ENCODE measurements at places on chromosomes 5 and 9.

DNA sequence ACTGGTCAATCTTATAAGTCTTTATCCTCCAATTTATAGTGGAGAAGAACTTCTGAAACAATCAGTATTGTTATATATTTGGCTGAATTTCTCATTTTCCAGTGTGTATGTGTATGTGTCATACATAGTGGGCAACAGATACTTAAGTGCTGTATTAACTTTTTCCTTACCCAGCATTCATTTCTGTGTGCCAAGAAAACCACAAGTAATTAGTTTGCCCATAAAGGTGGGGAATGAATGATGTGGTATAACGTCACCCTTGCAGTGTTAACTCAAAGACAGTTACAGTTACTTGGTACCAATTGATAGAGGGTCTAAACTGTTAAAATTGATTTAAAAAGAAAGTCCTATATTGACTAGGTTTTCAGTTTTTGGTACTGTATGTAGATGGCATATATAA lies 2.0 kb downstream of the OGN start:
- no peak for DNase-seq

GRCh38 chr5:171595801-171596231 lies 176.4 kb downstream of the FGF18 start:
- peak; percentile 50 for DNase-seq

GRCh38 chr9:129849901-129850300 lies 14.6 kb downstream of the USP20 start:
- DNase-seq = no peak

GRCh38 chr5:91158011-91158410 lies 225.1 kb downstream of the ARRDC3 start:
- no peak for DNase-seq

DNA sequence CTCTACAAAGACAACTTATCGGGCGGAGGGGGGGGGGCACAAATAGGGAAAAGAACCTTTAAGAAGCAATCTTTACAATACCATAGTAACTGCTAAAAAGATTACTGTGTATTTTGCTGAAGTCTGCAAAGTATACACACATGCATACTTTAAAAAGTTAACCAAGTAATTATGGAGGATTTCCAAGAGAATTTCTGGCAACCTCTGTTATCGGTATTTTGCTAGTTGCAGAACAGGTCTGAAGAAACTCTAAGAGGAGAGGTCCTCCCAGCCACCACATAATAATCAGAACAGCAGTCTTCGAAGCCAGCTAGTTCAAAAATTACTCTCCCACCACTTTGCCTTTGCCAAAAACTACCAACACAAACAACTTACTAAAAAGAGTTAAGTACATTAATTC lies 56.1 kb downstream of the UBAP2 start:
- no peak for DNase-seq

- DNase-seq = no peak
These were observed 250.8 kb downstream of the MAT2B start for GRCh38 chr5:163756170-163756569.

GRCh38 chr5:180281706-180282105 lies 10.2 kb downstream of the MAPK9 start:
- DNase-seq = no peak

DNA sequence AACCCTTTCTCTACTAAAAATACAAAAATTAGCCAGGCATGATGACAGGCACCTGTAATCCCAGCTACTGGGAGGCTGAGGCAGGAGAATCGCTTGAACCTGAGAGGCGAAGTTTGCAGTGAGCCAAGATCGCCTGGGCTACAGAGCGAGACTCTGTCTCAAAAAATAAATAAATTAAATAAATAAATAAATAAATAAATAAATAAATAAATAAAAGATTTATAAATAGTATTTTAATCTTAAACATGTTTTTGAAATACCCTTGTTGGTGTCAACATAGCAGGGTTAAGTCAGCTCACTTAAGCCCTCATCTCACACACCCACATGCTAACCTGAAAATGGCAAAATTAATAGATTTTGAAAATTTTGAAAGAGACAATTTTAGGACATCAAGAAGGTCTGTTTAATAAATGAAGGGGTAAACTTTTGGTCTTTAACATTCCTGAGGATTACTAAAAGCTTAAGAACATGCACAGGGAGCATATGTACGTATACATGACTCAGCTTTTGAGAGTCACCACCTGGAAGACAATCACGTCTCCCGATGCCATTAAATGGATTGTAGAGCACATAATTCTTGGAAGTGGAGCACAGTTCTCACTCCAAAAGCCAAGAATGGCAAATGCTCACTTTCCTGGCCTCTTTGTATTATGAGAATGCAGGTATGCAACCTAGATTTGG lies 202.5 kb downstream of the GDNF start:
- DNase-seq = no peak

DNA sequence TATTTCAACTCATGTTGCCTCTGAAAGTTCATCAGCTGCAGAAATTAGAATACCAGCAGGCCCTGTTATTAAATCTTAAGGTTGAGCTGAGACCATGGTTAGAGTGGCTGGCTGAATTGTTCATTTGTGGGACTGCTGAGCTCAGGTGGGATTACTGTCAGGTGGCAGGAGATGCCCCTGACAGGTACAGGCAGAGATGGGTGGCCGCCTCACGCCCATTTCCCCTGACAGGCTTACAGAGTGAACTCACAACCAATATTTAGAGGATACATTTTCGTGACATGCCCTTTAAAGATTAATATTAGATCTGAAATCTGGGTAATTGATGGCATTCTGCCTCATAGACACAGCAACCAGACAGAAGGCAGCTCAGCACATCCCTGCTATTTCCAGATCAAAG lies 136.0 kb downstream of the MVB12B start:
- no peak for DNase-seq

DNA sequence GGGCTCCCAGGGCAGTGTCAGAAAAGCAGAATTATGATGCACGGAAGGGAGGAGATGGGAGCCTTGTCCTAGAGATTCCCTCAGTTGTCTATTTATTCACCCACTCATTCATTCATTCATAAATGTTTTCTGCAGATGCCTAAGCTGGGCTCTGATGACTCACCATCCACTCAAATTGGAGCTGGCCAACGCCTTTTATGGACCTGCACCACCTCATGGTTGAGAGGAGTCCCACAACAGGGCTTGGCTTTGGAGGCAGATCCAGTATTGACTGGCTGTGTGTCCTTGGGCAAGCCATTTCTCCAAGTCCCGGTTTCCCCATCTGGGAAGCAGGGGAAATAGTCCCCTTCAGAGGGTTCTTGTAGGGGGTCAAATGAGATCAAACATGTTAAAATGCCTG lies 227.8 kb downstream of the MELK start:
- DNase-seq = no peak

DNA sequence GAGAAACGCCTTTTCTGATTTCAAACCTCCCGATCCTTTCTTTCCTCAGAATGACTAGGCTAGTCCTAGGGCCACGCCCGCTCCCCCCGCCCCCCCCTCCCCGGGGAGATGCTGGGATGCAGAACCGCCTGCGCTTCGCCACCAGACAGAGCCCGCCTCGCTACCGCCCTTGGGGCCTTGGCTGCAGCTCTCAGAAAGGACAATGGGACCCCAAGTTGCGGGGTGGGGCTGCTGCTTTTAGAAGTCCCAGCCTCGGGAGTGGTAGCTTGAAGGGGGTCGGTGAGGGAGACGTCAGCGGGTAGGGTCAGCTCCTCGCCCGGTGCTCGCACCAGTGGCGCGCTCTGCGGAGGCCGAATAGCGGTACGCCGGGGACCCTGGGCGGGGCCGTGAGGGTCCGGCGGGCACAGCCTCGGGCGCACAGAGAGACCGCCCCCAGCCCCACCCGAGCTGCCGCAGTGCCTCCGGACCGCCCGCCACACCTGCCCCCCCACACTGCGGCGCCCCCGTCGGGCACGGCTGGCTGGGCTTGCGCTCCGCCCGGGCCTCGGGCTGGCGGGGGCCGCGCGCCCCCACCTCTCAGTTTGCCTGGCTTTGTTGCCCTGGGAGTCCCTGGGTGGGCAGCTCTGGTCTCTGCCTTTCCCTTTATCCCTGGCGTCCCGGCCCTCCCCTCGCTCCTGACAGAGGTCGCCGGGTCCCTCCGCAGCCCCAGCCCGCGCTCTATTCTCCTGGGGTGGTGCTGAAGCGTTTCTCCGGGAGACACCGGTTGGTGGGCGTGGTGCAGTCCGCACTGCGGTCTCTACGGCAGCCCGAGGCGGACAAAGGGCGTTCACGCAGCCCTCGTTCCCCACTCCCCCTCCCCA lies 1.2 kb downstream of the MAP1B start:
- peak; percentile 43 for DNase-seq

DNA sequence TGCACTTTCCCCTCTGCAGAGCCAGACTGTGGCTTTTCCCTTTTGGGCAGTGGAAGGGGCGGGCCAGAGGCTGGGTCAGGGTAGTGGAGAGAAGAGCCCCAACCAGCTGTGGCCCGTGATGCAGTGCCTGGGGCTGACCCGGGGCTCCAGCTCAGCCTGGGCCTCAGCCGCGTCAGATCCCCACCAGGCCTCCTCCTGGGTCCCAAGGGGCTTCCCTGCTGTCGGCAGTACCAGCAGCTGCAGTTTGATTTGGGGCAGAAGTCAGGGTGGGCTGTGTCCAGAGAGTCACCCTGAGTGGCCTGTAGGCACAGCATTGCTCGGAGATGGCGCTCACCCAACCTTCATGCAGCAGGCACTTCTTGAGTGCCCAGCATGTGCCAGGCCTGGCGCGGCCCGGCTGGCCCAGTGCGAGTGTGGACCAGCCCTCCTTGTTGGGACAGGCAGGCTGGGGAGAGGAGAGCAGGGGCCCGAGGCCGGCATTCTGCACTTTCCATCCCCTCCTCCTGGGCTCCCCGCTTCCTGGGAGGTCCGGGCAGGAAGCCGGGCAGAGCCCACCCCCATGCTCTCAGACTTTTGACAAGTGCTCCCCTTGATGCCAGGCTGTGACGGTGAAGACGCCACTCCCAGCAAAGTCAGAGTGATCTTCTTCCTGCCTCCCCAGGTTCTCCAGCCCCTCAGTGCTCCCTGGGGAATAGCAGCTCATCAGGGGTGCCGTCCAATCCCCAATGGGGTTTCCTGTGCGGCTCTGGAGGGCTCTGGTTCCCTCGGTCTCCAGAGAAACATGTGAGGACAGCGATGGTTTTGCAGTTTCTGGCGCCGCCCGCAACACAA lies 88.3 kb upstream of the COL5A1 start:
- DNase-seq = no peak

DNA sequence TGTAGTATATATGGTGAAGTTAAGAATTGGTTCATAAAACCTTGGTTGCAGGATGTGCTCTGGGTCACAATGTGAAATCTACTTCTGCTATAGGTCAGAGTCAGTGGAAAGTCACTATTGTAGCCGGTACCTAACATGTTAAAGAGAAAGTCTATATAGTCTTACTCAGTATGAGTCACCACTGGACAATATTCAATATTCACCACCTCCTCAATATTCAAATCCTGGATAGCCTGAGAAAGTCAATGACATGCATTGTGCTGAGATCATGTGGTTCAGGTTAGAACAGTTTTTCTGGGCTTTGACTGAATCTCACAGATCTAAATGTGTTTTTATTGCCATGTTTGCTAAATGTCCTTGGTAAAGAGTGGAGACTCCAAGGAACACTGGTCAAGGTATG lies 108.8 kb downstream of the HMHB1 start:
- DNase-seq = no peak

DNA sequence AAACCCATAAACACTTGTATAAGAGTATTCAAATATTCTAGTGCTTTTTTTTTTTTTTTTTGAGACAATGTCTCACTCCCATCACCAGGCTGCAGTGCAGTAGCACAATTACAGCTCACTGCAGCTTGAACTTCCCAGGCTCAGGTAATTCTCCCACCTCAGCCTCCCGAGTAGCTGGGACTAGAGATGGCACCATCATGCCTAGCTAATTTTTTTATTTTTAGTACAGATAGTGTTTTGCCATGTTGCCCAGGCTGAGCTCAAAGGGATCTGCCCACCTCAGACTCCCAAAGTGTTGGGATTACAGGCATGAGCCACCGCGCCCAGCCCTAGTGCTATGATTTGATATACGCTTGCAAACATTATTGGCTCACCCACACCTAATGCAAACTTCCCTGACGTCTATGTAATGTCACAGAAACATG lies 11.8 kb downstream of the IL6ST start:
- DNase-seq = peak; percentile 10

DNA sequence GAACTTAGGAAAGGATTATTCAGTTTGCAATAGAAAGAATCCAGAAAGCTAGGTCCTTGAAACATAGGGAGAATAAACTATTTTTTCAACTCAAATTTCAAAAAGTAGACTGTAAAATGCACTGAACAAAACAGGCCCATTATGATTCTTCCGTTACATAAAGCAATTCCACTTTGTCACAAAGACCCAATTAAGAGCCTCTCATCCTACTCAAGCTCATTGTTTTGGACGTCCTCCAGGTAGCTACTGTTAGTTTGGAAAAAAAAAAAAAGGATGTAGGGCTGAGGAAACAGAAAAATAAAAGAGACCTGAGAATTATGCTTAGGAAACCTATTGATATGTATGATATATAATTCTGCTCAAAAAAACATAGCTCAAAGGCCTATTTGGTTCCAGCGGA lies 74.0 kb downstream of the DIRAS2 start:
- no peak for DNase-seq

GRCh38 chr5:180390441-180391190 lies 37.5 kb upstream of the GFPT2 start:
- peak; percentile 5 for DNase-seq

- DNase-seq = no peak
These were observed 613.7 kb upstream of the CDH18 start for GRCh38 chr5:20601678-20602100.

- peak; percentile 50 for DNase-seq
These were observed 72.8 kb downstream of the PSAT1 start for GRCh38 chr9:78369639-78370219.

DNA sequence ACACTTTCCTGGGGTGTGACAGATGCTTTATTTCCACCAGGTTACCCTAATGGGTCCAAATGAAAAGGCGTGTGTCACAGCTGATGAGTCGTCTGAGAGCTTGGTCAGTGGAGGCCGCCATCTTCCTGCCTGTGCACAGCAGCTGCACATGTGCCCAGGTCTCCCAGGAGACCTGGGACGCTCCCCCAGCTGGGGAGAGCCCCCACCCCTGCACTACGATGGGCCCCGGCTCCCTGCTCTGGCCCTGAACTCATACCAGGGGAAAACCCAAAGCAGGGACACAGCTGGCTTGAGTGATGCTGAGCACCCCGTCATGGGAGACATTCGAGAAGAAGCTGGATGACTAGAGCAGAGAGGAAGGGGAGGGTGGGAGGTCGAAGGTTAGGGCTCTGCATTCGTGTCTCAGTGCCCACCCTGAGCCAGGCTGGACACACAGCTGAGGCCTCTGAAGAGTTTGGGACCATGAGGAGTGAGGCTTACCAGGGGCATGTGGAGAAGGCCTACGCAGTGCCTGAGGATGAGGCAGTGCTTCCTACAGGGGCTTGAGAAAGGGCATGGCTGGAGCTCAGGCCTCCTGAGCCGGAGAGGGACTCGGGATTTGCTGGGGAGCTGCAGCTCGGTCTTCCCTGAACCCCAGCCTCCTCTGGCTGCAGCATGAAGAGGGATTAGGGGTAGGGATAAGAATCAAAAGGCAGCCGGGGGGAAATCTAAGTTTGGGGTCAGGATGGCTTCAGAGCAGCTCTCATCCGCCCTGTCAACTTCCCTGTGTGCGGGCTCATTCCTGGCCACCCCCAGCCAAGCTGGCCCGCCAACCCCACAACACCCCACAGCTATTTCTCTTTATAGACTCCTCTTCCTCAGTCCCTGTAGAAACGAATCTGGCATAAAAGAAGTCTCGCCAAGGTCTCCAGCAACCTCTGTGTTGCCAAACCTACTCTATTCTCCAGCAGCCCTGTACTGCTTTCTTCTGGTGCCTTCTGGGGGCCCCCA lies 42.2 kb upstream of the RNU6ATAC start:
- peak; percentile 26 for DNase-seq

GRCh38 chr5:127290946-127291693 lies 524 bp downstream of the MEGF10 start:
- no peak for DNase-seq

- DNase-seq = peak; percentile 99
These were observed 20.5 kb upstream of the GLRX start for GRCh38 chr5:95842854-95843544.

GRCh38 chr5:79561525-79561893 lies 47.6 kb upstream of the HOMER1 start:
- DNase-seq = no peak
